Panc1 (cell line): ENCODE measurements at places on chromosomes 1 and 21. TPM values are rescaled to one million over a fixed set of nuclear protein-coding genes. Genes with fewer than 3 reads are reported as not detected.

Gene TMEM125
- not detected for total RNA-seq

- DNase-seq: no peak
Observed at GRCh38 chr1:82979593-82980236, 1019.2 kb downstream of the TTLL7 start.

Gene ANKRD65
- total RNA-seq: 1.9 TPM

- DNase-seq: no peak
Observed at GRCh38 chr1:169676001-169676400, 35.4 kb downstream of the SELL start.

DNA sequence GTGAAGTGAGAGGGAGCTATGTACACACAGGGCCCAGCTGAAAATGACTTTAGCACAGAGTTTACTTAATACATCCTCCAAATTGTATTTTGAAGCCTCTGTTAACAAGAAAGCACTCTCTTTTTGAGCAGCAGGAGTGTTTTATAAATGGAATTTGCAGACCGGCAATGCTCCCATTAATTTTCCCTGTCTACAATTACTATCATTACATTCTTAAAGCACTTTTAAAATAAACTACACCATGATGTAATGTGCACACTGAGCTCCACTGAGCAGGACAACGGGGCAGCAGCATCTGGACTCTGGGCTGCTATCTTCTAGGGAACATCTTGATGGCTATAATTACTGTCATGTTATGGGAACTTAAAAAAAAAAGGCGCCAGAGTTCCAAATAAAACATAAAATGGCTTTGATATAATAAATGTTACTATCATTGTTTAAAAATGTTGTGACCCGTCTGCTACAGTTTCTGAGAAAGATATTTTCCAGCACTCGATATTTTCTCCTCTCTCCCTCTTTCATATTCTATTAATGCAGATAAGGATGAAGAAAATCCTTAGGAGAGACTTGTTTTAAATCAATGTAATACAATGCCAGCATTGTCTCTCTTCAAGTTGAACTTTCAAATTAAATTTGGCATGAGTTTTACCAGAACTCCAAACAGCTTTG, 150.9 kb downstream of the HLX start:
- DNase-seq: no peak

- DNase-seq: no peak
Observed at GRCh38 chr21:35026617-35027562, 22.2 kb downstream of the RUNX1 start.

- DNase-seq: no peak
Observed at GRCh38 chr1:4530166-4530785, 124.1 kb upstream of the AJAP1 start.

- DNase-seq: no peak
Observed at GRCh38 chr1:36802018-36802417, 232.3 kb downstream of the GRIK3 start.

- no peak for DNase-seq
Observed at GRCh38 chr1:40980068-40980452, 564 bp downstream of the CTPS1 start.

Gene SH2D2A
- 0.69 TPM for total RNA-seq

GRCh38 chr21:24895885-24896734, 711.2 kb downstream of the MRPL39 start:
- DNase-seq: no peak

DNA sequence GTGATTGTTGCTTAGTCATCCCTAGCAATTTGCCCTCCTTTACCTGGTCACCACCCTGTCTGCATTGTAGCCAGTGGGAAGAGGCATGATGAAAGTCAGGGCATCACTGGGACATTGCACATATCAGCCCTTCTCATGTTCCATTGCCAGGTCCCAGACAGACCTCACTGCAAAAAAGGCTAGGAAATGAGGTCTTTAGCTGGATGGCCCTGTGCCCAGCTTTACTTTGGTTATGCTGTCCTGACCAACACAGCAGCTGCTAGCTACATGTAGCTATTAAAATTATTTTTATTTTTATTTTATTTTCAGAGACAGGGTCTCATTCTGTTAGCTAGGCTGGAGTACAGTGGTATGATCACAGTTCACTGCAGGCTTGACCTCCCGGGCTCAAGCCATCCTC, 52.9 kb downstream of the TNN start:
- DNase-seq: no peak

Gene RAB7B
- 0.05 TPM for total RNA-seq

DNA sequence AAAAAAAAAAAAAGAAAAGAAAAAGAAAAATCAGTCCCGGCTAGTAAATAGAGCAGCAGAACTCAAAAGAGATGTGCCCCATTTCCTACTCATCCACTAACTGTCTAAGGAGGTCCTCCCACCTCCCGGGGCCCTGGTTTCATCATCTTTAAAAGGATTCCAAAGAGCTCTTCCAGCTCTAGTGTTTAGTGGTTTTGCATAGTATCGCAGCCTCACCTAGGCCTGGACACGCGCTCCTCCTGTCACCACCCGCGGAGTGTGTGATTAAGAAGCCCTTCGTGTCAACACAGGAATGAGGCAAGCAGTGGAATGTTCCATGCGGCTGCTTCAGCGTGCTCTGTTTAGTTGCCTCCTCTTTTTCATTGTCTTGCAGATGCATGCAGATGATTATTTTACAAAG, 49.0 kb downstream of the LBR start:
- DNase-seq: no peak

DNA sequence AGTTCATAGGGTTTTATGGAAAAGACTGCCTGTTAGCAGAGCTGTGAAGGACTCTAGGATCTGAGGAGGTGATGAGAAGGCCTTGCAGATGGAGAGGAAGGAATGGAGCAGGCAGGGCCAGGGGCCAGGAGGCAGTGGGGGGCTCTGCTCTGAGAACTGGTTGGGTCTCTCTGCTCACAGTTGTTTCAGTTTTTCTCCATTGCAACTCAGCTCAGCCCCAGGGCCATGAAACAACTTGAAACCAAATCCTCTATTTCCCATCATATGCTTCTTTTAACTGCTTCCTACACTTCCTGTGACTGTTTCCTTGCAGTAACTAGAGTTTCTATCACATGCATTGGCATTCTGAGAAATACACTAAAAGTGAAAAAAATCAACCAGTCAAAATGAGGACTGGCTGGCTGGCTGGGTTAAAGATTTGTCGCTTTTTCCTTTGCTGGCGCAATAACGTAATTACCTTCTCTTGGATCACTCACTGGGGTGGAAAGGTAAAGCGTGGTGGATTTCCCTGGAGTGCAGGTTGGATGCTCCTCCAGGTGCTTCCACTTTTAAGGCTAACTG, 172.0 kb downstream of the CDC7 start:
- no peak for DNase-seq

DNA sequence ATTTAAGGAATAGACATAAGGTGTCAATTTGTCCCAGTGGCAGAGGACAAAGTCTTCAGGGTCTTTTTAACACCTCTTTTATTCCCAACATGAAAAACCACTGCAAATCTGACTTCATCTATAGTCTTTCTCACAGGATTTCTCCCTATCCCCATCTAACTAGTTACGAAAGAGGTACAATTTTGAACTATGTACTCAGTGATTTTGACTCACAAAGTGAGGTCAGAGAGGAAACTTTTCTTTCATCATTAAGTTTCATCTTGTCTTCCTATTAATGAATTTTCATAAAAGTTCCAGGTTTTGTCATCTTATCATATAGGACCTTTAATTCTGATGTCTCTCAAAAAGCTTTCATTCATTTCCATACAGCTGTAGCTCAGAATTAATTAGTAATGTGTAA, 63.3 kb downstream of the ASH1L start:
- DNase-seq: no peak

Gene CR2
- total RNA-seq: 0.08 TPM

DNA sequence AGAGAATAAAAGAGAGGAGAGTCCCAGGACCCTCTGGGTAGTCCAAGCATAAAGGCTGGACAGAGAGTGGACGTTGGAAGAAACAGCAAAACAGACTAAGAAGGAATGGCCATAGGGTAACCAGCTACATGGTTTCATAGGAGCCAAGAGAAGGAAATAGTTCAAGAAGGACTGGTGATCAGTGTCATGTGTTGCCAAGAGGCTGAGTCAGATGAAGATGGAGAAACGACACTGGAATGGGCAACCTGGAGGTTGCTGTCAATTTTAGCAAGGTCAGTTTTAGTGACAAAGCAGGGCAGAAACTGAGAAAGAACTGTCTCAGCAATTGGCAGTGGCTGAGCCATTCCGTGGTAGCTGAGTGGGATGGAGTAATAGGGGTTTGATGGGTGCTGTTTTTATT, 41.4 kb downstream of the HMGB4 start:
- no peak for DNase-seq

DNA sequence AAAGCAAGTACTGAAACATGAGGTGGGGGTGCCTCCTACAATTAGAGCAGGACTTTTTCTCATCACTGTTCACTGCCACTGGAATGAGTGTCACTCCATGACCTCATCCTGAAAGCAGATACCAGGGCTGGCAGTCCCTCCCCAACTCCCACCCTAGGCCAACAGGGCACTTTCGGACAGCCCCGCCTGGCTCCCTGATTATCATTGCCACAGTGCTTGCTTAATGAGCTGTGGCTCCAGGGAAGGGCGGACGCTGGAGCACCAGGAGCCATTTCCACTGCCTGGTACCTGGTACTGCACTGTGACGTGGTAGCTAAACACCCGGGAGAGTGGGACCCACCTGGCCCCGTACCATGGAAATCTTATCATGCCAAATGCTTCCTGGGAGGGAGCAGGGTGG, 22.3 kb downstream of the SLC9A1 start:
- no peak for DNase-seq

- DNase-seq: no peak
Observed at GRCh38 chr21:16708101-16708835, 804.6 kb upstream of the CXADR start.

DNA sequence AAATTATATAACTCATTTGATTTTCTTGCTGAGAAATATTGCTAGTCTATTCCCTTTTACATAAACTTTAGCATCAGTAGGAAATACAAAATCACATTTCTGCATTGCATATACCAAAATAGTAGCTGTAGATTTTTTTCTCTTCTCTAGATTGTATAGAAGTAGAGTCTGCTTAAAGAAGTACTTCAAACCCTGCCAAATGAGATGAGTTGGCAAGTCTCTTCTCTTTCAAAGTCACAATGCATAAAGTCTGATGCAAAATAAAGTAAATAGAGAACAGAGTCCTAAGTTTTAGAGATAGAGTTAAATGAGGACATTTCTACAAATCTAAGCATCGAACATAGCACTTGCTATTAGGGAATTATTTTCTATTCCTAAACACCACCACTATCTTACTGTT, 6.4 kb downstream of the PLPPR4 start:
- no peak for DNase-seq

- DNase-seq: no peak
Observed at GRCh38 chr1:75353051-75353450, 218.9 kb downstream of the LHX8 start.

GRCh38 chr1:25522031-25522655, 21.3 kb upstream of the LDLRAP1 start:
- DNase-seq: no peak

- no peak for DNase-seq
Observed at GRCh38 chr1:11616766-11617165, 37.5 kb downstream of the FBXO2 start.

DNA sequence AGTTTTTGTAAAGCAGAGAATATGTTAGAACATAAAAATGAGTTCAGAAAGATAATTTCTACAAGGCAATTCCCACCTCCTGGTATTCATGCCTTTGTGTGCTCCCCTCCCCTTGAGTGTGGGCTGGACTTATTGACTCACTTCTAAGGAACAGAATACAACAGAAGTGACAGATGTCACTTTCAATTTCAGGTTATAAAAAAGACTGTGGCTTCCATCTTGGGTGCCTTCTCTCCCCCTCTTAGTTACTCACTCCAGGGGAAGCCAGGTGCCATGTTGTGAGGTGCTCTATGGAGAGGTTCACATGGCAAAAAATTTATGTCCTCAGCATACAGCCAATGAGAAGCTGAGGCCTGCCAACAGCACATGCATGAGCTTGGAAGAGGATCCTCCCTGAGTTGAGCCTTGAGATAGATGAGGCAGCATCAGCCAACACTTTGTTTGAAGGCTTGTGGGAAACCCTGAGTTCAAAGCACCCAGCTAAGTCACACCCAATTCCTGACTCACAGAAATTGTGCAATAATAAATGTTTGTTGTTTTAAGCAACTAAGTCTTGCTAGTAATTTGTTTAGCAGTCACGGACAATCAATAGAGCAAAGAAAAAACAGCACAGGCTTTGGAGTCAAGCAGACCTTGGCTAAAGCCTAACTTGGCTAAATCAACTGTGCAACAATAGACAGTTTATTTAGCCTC, 73.5 kb upstream of the NGF start:
- DNase-seq: peak; percentile 27

DNA sequence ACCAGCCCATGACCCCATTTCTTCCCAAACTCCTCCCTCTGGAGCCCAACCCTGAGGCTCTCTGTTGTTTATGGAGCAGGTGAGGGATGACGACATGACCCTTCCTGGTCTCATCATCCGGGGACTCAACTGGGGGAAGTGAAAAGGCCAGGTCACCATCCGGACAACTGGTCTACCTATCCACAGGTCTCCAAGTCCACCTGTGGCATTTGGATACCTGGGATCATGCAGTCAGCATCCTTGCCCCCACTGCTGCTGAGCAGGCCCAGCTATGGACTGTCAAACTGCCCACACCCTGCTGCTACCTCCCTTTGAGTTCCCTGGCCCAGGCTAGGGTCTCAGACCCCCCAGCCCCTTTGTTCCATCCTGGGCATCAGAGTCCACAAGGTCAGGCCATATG, 60.0 kb upstream of the LAPTM5 start:
- DNase-seq: no peak

GRCh38 chr21:34604556-34604955, 10.4 kb downstream of the RCAN1 start:
- DNase-seq: no peak

DNA sequence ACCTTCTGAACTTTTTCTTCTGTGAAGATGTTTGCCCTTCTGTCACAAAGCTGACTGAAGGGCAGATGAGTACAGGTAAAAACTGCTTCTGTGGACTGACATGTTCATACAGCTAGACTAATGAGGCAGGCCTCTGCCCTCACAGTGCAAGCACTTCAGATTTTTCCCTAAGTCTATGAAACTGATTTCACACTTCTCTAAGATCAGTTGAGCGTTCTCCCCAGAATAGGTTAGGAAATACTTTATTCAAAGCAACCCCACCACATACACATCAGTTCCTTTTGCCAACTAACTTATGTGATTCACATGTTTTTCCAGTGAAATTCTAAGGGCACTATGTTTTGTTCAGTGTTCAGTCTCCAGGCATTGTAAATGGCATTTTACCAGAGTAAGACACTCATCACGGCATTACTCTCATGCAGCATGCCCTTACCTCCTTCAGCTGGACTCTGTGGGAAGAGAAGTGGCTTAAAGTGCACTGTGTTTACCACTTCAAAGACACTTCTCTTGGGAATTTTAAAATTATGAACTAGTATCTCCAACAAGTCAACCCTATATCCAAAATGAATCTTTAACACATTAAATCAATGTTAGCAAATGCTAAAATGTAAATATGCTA, 5.4 kb upstream of the PSMG1 start:
- DNase-seq: no peak

Gene FYB2
- 0.49 TPM for total RNA-seq

Gene AJAP1
- total RNA-seq: not detected
